Stimulated activated CD8-positive, alpha-beta memory T cell treated with anti-CD3 and anti-CD28 coated beads, Interleukin-7, amount 100 ng/mL, for 24 hours (primary cell): ENCODE measurements at places on chromosomes 3 and 15.
A peak's percentile ranks its signal among the peaks of the same experiment; 100 is the strongest.

DNA sequence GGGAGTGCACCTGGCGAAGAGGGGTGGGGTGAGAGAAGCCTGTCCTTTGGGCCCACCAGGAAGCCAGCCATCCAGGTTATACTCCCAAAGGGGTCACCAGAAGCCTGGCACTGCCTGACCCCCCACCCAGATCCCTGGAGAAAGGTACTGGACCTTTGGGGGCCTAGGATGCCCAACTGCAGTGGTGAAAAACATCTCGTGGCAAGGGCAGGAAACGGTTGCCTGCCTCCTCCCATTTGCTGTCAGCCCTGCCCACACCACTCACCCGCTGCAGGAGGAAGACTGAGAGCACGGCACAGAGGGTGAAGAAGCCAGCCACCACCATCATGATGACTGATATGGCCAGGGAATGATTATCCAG is 2.2 kb upstream of the ULK3 start:
- peak; percentile 24 for DNase-seq

DNA sequence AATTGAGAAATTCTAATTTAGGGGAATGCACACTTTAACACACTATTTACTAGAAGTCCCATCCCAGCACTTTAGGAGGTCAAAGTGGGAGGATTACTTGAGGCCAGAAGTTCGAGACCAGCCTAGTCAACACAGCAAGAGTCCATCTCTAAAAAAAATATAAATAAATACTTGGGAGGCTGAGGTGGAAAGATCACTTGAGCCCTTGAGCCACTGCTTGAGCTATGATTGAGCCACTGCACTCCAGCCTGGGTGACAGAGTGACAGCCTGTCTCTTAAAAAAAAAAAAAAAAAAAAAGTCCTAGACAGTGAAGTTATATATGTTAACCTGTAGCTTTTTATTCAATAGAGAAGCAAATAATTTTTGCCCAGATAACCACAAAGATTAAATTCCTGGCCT is 69.2 kb downstream of the DLG1 start:
- DNase-seq = no peak

DNA sequence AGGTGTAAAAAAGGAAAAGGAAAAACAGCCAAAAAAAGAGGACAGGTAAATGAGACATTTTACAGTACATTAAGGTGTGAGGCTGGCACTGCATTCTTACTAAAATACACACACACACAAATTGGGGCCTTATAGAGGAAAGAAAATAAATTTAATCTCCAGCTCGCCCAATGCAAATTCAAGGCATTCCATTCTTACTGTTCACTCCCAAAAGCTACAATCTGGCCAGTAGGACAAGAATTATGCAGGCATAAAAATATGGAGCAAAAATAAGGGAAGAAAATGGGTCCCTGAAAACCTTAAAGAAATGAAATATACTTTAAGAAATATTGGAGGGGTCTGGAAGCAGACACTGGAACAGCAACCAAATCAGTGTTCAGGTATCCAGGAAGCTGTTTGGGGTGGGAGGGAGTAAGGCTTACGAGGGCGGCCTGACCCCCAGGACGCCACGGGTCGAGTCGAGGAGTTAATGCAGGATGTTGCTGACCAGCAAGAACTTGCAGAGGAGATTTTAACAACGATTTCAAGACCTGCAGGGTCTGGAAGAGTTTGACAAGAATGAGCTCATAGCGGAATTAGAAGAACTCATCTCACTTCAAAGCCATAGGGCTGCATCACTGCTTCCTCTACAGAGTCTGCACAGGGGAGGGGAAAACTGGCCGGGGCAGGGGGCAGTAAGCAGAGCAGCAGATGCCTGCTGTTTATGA is 245.5 kb downstream of the TBL1XR1 start:
- DNase-seq = no peak

- no peak for DNase-seq
Observed at GRCh38 chr3:131221731-131222130, 159.8 kb upstream of the NUDT16 start.

DNA sequence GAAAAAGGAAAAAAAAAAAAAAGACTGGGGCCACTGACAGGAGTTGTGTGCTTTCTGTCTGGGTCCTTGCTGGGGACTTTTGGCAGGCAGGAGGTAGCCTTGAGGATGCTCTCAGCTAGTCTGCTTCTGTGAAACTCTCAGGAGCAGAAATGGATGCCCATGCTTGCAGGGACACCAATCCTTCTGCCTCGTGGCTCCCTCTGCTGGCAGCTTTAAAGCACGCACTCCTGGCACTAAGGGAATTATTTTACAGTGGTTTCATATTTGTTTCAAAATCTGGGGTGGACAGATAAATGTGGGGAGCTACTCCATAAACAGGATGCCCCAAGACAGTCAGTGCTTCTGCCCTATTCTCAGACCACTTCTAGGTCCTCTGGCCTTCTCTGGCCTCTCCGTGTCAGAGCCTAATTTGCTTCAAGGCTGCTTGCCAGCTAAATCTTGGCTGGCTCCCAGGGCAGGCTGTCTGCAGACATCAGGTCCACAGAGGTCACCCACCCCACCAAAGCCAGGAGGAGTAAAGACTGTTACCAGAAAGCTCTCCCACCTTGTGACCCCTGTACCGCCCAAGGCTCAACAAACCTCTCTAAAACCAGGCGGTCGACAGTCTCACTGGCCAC is 17.1 kb downstream of the TRAIP start:
- peak; percentile 59 for DNase-seq

DNA sequence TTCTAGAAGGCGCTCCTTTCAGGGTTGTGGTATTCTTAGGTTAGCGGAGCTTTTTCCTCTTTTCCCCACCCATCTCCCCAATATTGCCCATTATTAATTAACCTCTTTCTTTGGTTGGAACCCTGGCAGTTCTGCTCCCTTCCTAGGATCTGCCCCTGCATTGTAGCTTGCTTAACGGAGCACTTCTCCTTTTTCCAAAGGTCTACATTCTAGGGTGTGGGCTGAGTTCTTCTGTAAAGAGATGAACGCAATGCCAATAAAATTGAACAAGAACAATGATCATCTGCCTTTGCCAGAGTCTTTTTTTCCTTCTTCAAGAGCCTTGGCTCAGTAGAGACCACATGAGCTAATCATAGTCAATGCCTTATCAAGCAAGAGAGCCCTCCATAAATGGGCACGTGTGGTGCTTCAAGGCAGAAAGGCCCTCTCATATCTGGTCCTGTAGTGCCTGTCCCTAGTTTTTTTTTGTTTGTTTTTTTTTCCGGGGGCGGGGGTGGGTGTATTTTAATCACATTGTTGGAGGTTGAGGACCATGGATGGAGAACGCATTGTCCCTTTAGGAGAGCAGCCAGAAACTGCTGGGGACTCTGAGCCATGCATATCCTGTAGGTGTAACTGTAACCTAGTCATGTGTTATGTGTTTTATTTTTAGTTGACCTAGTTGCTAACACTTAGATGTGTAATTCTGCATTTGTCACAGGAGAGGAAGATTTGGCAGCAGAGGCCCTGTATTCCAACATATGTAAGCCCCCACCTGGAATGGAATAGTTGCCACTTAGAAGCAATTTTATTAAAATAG is 64.7 kb upstream of the ACAD9 start:
- no peak for DNase-seq

- DNase-seq = peak; percentile 14
Observed at GRCh38 chr15:42704492-42704926, 32.4 kb downstream of the CDAN1 start.

DNA sequence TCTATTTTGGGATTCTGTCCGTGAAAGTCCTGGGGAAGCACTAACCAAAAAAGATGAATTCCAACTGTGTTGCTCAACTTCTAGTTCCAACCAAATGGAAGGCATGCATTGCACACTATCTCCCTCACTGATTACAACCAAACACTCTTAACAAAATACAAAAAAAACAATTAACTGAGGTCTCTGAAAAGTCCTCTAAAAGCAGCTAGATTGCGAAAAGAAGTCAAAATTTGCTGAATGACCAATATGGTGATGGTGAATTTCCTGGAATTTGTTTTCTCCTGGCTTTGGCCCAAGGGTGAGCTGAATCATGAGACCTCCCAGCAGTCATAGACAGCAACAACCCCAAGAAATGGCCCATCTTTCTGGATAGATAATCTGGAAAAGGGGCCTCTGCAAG is 28.3 kb downstream of the CYP19A1 start:
- DNase-seq = no peak

DNA sequence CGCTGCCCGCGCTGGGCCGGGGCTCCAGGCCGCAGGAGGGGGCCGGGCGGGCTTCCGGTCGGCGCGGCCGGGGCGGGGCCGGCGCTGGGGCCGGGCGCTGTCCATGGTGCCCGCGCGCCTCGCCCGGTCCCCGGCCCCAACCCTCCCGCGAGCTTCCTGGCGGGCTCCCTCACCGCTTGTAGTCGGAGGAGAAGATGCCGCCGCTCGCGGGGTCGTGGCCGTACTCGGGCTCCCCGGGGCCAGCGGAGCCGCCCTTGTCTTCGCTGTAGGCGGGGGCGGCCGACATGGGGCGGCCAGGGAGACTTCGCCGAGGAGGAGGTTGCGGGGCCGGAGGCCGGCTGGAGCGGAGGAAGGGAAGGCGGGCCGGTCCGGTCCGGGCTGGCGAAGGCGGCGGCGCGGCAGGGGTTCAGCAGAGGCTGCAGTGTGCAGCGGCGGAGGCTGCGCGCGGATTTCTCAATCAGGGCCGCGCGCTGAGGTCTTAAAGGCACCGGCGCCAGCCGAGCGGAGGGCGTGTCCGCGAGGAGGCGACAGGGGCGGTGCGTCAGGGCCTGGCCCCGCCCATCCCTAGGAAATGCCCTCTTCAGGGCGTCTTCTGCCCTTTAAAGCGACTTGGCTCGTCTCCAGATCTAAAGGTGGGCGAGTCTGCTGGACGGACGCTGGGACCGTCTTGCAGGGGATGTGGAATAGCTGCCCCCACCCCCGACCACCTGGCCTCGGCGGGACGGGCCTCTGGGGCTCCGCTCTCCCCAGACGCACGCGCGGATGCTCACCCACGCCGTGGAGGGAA is at the start of gene AP3B2:
AP3B2 (minus strand) TSS at position 455 of the 787 bp plus-strand sequence; CDS start at position 286, 169 bp downstream.
- DNase-seq = peak; percentile 31

DNA sequence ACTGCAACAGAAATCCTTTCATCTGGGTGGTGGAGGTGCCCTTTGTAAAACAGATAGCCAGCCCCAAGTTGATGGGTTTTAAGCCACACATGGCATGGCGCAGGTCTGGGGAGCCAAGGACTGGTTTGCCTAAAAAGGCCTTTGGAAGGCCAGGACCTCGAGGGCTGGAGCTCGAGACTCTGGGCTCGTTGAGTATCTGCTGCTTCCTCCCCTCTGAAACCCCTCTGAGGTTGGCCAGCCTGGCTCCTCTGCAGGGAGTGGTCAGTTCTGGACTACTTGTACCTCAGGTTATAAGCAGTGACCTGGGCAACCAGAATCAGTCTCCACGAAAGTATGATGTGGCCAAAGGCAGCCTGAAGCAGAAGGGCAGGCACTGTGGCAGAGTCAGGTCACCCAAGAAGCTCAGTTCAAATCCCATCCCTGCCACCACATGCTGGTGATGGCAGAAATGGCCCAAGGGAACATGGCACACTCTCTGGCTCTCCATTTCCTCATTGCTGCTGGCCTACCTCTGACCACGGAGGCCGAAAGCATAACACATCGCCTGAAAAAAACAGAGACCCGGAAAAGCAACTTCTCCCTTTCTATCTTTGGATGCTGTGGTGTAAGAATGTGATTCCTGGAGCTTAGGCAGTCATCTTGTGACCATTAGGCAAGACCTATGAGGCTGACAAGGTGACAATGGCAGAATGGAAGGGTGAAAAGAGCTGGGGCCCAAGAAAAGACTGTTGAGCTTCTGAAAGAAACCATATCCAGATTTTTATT is 51.2 kb downstream of the WNT7A start:
- no peak for DNase-seq

DNA sequence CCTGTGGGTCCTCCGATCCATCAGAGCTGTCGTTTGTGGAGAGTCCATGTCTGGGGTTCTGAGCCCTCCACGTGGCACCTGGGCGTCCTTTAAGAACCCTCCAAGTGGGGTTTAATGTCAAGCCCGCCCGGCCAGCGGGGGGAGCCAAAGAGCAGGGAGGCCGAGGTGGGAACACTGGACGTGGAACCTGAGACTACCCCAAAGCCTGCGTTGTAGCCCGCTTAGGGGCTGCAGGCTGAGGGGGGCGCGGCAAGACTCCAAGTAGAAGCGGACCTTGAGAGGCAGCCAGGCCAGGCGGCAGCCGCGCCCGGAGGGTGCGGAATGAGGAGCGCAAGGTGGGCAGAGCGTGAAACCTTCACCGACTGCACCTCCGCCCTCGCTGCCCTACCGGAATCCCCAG is 126.2 kb upstream of the ATP10A start:
- DNase-seq = no peak

GRCh38 chr3:158774965-158775364 is 26.9 kb upstream of the MFSD1 start:
- no peak for DNase-seq

DNA sequence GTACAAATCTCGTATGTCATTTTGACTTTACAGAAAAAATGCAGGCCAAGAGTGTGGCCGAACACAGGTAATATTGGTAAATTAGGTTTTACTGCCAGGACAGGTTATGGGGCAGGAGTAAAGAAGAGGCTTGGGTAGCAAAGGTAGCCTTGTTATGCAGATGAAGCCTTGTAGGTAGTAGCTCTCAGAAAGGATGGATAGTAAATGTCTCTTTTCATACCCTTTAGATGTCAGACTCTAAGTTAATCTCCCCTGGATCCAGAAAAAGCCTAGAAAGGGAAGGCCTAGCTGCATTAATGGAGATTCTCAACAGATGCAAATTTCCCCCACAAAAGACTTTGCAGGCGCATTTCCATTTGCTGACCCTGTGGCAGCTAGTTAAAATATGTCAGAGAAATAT is 1445.1 kb upstream of the CADM2 start:
- no peak for DNase-seq

DNA sequence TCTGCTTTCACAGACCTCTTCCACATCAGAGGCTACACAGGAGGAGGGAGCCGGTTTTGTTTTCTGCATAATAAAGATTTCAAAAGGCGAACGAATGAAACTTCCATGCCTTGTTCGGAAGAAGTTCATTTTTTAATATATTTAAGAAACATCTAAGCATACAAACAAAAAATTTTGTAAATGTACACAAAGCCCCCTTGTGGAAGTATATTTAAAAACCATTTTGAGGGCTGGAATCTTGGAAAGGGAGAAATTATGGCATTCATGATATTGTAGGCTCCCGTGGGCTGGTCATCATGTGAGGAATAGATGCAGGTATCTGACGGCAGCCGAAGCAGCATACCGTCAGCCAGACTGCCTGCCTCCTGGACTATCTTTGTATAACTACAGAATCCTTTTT is 90.4 kb downstream of the MECOM start:
- no peak for DNase-seq

DNA sequence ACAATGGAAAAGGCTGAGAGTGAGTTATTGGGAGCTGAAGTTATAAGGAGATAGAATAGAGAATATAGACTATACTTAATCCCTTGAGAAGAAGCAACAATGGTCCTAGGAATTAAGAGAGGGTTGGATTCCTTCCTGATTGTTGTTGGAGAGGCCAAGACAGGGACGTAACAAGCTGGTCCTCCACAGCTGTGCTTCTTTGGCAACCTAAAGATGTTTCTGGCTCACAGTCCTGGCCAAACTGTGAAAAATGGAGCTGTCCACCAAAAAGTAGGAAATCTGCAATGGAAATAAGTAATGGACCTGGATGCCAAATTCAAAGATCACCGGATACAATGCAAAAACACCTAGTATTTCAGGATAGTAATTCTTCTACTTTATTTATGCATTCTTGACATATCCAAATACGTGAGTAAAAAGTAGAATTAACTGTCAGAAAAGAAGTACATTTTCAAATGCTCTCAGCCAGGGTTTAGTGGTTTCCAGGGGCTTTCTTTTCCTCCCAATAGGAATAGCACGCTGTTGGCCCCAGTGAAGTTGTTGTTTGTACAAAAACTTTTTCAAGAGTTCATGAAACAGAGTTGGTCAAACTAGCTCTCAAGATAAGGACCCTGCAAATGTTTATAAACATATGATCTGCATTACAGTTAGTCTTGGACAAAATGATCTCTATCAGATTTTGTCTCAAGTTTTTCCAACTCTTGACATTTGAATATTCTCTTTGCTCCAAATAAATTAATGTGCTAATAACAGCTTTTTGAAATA is 28.3 kb downstream of the CERS3 start:
- DNase-seq = no peak
